ENCODE measurements at places on chromosomes 3 and 15.

DNA sequence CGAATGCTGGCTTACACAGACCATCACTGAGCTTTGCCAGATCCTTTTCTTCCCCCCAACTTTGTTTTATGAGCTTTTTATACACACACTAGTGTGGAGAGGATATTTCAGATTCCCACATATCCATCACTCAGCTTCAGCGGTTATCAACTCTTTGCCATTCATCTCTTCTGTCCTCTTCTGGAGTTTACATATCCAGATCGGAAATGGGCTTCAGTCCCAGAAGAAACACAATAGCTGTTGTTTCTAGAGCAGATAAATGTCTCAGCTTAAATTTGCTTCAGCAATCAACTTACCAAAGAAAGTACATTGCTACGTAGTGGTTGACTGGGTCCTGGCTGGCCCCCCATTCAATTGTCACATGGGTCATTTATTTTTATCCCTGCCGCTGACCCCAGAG lies 185.9 kb upstream of the BHLHE40 start:
- DNase-seq = no peak

- DNase-seq = no peak
Observed at GRCh38 chr3:154060238-154061000, 60.8 kb upstream of the ARHGEF26 start.

- no peak for DNase-seq
Observed at GRCh38 chr15:68152342-68152741, 52.8 kb downstream of the CALML4 start.

DNA sequence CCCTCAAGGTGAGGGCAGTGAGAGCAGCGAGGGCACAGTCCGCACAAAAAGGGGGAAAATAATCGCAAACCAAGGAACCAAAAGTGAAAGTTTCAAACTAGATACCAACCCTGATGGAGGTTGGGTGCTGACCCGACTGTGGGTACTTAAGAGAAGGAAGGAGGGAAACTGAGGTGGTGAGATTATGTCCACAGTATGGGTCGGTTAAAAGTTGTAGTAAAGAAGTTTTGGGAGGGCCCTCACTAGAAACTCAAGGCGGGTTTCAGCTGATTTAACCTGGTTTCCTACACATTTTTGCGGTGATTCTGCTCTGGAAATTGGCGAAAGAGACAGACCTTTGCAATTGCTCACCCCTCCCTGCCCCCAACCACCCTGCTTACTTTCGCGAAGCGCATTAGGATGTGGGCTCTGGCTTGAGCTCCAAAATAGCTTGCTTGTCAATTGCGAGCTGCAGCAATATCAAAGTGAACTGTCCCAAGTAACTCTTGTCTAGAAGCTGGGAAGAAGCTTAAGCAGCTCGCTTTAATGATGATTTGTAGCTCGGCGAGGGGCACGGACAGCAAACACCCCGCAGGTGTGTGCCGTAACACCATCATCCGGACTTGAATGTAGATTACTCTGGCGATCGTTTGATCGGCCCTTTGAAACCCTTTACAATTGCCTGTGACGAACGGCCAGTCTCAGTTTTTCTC lies 15.8 kb downstream of the SOX2 start:
- DNase-seq = no peak

- DNase-seq = no peak
Observed at GRCh38 chr3:107966276-107966675, 124.6 kb downstream of the CD47 start.

GRCh38 chr3:87272718-87273341 lies 3.6 kb downstream of the POU1F1 start:
- no peak for DNase-seq

DNA sequence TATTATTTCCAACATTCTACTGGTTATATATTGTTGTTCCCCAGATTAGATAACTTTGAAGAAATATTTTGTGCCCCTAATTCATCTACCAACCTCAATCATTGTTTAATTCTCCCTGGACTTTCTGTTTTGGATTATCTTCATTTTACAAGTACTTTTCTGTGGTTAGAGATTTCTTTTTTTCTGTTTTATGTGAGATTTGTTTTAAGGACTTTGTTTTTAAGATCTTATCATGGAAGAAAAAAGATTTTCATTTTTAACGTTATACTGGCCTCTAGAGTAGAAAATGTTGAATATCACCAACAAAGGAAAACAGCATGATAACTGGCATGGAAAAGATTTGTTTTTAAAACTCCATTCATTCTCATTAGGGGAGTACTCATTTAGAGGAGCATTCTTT lies 210.9 kb upstream of the KCNMB2 start:
- DNase-seq = no peak

DNA sequence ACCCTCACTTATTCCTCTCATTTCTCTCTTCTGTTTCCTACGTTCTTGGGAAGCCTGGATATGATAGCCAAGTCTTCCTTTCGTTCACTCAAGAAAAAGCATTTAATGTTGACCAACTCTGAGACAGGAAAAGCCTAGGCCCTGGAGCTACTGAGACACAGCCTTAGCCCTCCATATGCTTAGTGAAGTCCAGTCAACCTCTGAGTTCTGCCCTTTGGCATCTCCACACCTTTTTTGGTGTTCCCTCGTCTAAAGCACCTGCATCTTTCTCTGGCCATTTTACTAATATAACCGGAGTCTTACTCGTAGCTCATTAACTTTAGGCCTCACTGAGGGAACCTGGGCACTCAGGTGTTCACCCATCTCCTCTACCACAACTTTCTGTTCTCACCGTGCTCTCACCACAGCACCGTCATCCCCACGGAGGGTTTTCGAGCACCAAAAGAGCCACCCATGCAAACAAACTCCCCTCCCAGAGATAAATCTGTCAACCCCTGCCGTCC lies 632 bp downstream of the MTHFS start:
- no peak for DNase-seq

- DNase-seq = no peak
Observed at GRCh38 chr3:30500666-30501399, 105.6 kb upstream of the TGFBR2 start.

DNA sequence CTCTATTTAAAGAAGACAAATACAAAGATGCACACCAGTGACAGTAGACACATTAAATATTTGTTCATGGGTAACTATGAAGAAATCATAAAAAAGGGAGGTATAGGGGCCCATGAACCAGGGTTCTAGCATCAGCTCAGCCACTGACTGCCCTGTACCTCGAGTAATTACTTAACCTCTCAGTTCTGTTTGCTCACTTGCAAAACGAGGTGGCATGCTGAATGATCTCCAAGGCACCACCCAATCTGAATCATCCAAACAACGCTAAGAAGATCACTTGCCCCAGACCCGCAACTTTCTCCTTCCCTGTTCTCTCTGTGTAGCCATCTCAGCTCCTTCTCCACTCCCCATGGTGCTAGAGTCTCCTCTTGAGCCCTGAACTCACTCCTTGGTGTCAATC lies 374.7 kb downstream of the VPS13C start:
- DNase-seq = no peak

DNA sequence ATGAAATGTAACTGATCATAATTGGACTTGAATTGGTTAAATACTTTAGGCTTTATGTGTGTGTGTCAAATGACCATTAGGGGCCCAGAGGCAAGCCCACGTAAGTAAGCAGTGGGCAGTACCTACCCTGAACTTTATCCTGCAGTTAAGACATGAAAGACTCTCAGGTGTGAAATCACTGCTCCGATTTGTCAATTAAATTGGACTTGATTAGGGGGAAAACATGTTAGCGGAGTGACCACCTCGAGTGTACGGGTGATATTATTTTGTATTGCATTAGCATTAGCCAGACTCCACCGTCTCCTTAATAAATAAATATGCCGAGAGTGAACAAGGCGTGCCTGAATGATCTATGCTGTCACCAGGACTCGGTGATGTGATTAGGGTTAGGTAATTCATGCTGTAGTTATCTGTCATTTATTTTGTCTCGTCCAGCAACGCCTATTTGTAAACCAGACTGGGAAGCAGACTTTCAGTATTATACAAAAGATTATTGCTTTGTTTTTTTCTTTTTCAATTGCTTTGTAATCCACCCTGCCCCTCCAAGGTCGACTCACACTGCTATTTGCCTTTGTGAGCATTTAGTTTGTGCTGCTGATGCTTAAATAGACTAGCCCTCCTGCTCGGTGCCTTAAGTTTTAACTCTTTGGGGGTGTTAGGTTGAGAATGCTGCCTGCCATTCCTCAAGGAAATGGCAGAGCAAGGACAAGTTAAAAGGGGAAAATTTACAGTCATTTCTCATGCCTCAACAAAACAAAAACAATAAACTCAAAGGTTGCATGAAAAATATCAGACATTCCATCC lies 1.8 kb downstream of the RBMS3 start:
- DNase-seq = no peak

GRCh38 chr3:10713656-10714055 lies 102.4 kb upstream of the SLC6A11 start:
- DNase-seq = no peak

- no peak for DNase-seq
Observed at GRCh38 chr3:82020282-82020681, 258.8 kb upstream of the GBE1 start.

DNA sequence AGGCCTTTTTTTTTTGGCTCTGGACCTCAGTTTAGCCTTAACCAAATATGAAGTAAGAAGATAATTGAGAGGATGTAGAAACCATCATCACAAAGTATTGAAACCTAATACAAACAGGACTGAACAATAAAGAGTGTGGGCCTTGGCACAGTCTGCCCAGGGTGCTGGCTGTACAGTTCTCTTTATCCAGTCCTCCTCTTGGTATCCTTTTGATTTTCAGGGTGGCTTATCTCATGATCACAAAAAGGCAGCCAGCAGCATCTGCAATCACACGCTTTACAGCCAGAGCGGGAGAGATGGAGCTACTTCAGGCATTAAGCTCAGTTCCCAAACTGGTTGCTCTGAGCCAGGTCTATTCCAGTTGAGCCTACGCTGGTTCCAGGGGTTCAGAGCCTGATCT lies 239.7 kb downstream of the RPLP1 start:
- DNase-seq = no peak

DNA sequence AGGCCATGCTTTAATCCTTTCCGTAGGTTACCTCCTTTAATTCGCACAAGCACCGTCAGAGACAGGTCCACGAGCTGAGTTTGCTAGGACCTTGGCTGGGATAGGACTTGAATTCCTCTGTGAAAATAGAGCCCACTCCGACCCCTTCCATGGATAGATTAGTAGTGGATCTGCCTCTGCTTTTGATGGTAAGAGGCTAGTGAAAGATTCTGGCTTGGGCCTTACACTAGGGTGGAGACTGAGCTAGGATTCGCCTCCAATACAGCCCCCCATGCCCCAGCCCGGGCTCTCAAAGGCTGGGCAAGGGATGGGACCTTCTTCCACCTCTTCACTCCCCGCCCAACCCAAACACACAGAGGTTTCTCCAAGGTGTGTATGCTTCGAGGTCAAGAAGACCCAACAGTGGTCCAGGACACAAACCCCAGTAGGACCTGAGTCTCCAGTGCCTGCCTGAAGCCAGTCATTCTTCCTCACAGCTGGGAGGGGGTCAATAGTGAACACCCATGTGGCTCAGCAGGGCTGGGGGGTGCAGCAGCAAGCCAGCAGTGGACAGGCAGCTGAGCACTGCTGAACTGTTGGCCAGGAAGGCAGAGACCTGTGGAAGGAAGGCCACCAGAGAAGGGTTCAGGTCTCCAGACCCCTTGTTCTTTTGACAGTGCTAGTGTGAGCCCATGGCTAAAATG lies 75.7 kb downstream of the SPSB4 start:
- DNase-seq = no peak

- no peak for DNase-seq
Observed at GRCh38 chr3:45548681-45549075, 45.9 kb upstream of the LIMD1 start.

- DNase-seq = no peak
Observed at GRCh38 chr3:16767006-16767405, 117.7 kb upstream of the PLCL2 start.

DNA sequence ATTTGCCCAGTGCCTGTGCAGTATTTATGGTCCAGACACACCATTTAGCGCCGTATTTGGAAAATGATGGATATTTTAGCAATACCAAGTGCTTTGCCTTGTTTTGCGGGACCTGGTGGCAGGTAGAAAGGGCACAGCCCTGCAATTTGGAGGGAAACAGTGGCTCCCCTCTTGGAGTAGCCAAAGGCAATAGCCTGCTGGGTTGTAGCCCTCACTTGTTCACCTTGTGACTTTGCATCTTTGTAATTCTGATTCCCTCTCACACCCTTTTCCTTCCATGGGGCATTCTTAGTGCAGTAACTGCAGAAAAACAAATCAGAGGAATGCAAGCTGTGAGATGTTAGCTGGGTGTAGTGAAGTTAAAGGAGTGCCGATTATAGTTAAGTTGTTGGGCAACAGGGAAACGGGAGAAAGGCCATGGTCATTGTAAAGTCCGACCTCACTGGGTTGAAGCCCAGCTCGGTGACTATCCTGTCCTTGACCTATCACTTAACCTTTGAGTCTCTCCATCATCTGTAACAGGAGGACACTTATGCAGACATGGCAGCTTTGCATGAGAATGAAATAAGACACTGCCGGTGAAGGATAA lies 131.0 kb upstream of the KLHL25 start:
- no peak for DNase-seq

DNA sequence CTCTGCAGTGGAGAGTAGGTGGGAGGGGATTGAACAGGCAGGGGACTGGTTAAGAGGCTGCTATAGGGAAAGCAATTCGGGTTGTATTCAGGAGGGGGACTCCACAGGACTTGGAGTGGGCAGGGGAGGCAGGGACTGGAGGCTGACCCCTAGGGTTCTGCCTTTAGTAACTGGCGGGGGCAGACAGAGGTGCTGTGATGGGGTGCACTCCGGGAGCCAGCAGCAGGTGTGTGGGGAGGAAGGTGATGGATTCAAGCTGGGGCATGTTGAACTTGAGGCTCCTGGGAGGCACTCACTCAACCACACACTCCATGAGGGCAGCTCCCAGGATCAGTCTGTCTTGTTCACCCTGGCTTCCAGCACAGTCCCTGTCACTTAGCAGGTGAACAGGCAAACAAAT lies 12.5 kb downstream of the CAND2 start:
- DNase-seq = no peak

DNA sequence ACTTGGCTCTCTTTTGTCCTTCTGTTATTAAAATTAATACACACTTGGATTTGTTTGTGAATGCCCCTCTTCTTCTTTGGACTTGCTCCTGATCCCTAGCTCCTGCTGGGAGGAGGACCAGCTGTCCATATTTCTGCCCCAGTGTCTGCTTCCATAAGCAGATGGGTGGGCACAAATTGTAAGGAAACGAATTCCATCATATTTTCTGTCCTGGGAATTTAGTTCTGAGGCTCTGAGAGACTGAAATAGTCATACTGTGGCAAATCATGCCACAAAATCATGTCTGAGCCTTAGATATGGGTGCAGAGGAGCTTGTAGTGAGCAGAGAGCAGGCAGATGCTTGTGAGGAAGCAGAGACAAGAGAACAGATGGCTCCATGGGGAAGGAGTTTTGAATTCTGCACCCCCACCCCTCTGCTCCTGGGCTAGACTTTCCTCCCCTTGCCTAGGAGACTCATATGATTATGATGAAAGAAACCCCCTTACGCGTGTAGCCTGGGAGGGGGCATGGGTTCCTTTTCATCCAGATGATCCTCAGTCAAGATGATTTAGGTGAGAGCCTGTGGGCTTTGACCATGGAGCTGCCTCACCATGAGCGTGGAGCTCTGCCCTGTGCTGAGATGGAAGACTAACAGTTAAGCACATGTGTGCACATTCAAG lies 50.6 kb downstream of the SV2B start:
- no peak for DNase-seq
